ENCODE measurements at places on chromosomes 2 and 18. TPM values are rescaled to one million over a fixed set of nuclear protein-coding genes. Genes with fewer than 3 reads are reported as not detected.
A peak's percentile ranks its signal among the peaks of the same experiment; 100 is the strongest.

LYG2 gene
- polyA plus RNA-seq = not detected

C1QL2 gene
- polyA plus RNA-seq = not detected

GPR75 gene
- 1.6 TPM for polyA plus RNA-seq

LINC00305 gene
- not detected for polyA plus RNA-seq

TXNDC2 gene
- polyA plus RNA-seq = not detected

VWC2L gene
- not detected for polyA plus RNA-seq

LRATD1 gene
- polyA plus RNA-seq = 12.9 TPM

- H3K4me3 ChIP-seq = no peak overlapping the region
- H3K4me1 ChIP-seq = no peaks in the 10 kb centered on the region
- no peaks in the 10 kb centered on the region for H3K27me3 ChIP-seq
Observed at GRCh38 chr2:64929333-64929732, 59.9 kb upstream of the SLC1A4 start.

DNA sequence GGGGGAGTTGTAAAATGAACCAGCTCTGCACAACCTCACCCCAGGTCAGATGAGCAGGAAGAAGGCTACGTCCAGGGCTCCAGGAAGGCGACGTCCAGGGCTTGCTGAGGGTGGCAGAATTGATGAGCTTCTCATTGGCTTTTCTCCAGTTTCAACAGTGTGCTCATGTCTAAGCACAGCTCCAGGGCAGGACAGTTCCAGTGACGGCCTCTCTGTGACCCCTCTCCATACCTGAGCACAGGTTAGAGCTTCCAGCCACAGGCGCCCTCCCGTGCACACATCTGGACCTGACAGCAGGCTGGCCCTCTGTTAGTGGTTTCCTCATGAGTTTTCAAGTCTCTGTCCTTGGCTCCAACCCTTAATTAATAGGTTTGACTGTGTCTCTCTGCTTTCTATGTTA is 327.6 kb downstream of the ZNF516 start:
- no peaks in the 10 kb centered on the region for H3K36me3 ChIP-seq
- peak; percentile 11 for DNase-seq
- no peak overlapping the region for H3K27ac ChIP-seq
- no peak overlapping the region for H3K4me3 ChIP-seq
- H3K27me3 ChIP-seq = no peaks in the 10 kb centered on the region
- H3K4me1 ChIP-seq = peaks cover 4% of the 10 kb centered on the region

- no peak overlapping the region for H3K27ac ChIP-seq
- H3K4me1 ChIP-seq = peaks cover under 1% of the 10 kb centered on the region
- no peaks in the 10 kb centered on the region for H3K36me3 ChIP-seq
Observed at GRCh38 chr2:45669032-45669486, 17.6 kb downstream of the PRKCE start.

DNA sequence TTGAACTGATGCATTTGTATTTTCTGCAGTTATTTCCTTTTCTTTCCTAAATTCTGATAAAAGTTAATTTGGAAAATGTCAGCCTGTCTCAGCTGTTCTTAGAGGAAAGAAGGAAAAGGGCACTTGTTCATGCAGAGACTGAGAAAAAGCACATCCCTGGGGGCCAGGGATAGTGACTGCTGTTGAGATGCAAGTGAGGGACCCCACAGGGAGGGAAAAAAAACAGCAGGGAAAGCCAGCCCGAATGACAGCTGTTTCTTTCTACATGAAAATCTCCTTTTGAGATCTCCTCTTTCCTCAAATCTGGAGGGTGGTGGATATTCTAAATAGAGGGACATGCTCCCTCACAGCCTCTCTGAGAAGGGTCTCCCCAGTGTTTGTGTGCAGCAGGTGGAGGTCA is 14.0 kb upstream of the MTA3 start:
- H3K4me1 ChIP-seq = no peaks in the 10 kb centered on the region
- H3K27ac ChIP-seq = no peak overlapping the region
- no peak for DNase-seq
- no peaks in the 10 kb centered on the region for H3K27me3 ChIP-seq
- H3K36me3 ChIP-seq = no peaks in the 10 kb centered on the region

GRCh38 chr18:58635891-58636290 is 7.0 kb upstream of the ALPK2 start:
- peak; percentile 9 for DNase-seq
- H3K4me3 ChIP-seq = no peak overlapping the region
- no peaks in the 10 kb centered on the region for H3K4me1 ChIP-seq
- H3K27ac ChIP-seq = no peak overlapping the region

GRCh38 chr2:118967124-118967880 is 25.3 kb downstream of the MARCO start:
- H3K4me1 ChIP-seq = peaks cover 11% of the 10 kb centered on the region
- no peak for DNase-seq
- no peak overlapping the region for H3K27ac ChIP-seq

DNA sequence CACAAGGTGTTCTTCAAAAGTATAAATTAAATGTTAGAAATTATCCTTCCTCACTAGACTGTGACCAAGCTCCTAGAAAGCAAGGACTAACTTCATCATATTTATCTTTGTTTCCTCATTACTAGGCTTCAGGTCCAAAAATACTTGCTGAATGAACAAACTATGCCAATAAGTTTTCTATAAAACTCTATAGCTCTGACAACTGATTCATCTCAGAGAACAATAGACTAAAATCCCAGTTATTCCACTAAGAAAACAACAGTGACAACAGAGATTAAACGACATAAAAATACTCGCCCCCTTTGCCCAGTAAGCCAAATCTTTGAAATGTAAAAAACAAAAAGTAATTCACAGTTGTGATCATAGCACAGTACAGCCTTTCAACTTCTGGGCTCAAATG is 13.6 kb downstream of the TLK1 start:
- no peaks in the 10 kb centered on the region for H3K4me1 ChIP-seq
- H3K4me3 ChIP-seq = no peak overlapping the region
- no peaks in the 10 kb centered on the region for H3K27me3 ChIP-seq
- no peak for DNase-seq
- no peak overlapping the region for H3K27ac ChIP-seq

GRCh38 chr2:72126186-72127100 is 21.2 kb downstream of the CYP26B1 start:
- H3K36me3 ChIP-seq = no peaks in the 10 kb centered on the region
- peaks cover 13% of the 10 kb centered on the region for H3K4me1 ChIP-seq
- DNase-seq = no peak
- H3K27ac ChIP-seq = no peak overlapping the region
- no peaks in the 10 kb centered on the region for H3K27me3 ChIP-seq

DNA sequence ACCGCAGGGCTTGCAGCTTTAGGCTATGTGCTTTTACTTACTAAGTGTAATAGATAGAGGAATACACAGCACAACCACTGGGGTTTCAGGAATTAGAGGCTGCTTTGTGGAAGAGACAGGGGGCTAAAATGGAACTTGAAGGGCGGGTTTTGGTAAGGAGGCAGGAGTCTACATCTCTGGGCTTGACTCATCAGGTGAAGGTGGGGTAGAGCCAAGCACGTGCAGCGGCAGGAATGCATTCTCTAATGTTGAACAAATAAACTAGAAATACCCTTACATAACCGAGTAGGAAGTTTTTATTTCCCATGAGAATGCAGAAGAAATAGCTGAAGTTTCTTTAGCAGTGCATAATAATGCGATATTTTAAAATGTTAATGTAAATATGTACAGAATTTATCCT is 673.8 kb upstream of the SALL3 start:
- H3K27me3 ChIP-seq = no peaks in the 10 kb centered on the region
- peaks cover 6% of the 10 kb centered on the region for H3K4me1 ChIP-seq
- no peak overlapping the region for H3K4me3 ChIP-seq
- H3K27ac ChIP-seq = no peak overlapping the region

DNA sequence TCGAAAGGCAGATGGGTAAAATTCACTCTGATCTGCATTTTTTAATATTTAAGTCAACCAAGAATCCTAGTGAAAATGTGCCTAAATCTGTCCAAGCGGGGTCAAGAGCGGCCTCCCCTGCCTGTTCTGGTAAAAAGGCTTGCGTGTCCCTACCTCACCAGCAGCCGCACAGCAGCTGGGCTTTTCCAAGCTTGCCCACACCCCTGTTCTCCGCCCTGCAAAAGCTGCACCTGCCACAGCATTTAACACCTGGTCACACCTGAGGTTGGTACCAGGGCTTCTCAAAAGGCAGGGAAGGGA is 25.8 kb upstream of the TMEM182 start:
- peak; percentile 16 for DNase-seq
- H3K36me3 ChIP-seq = peaks cover 5% of the 10 kb centered on the region
- H3K4me1 ChIP-seq = peaks cover 15% of the 10 kb centered on the region

- H3K4me1 ChIP-seq = no peaks in the 10 kb centered on the region
- H3K27me3 ChIP-seq = no peaks in the 10 kb centered on the region
- H3K4me3 ChIP-seq = no peak overlapping the region
- no peaks in the 10 kb centered on the region for H3K36me3 ChIP-seq
Observed at GRCh38 chr18:30454920-30455319, 587.6 kb downstream of the DSC3 start.

DNA sequence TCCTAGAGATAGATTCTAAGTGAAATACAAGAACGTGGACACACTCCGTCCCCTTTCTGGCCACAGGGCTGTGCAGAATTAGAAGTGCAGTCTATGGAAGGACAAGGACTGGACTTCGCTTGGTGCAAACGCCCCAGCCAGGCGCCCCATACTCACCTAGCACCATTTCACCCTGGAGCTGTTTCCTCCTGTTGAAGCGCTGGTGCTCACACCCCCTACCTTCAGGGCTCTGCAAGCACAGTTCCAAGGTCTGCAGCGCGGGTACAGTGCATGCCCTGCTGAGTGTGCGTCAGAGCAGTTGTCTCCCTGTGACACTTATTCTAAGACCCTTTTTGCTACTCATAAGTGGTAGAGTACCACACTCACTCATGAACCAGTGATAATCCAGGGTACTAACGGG is 3.0 kb downstream of the HPCAL1 start:
- H3K4me1 ChIP-seq = peaks cover 24% of the 10 kb centered on the region
- H3K4me3 ChIP-seq = no peak overlapping the region
- DNase-seq = no peak
- peaks cover 29% of the 10 kb centered on the region for H3K27me3 ChIP-seq
- no peak overlapping the region for H3K27ac ChIP-seq

GRCh38 chr2:96098900-96099590 is 17.3 kb downstream of the ADRA2B start:
- no peaks in the 10 kb centered on the region for H3K36me3 ChIP-seq
- H3K4me1 ChIP-seq = peaks cover 15% of the 10 kb centered on the region
- peaks cover 2% of the 10 kb centered on the region for H3K27me3 ChIP-seq

- H3K36me3 ChIP-seq = no peaks in the 10 kb centered on the region
- H3K27ac ChIP-seq = no peak overlapping the region
- no peak overlapping the region for H3K4me3 ChIP-seq
- H3K4me1 ChIP-seq = peaks cover 3% of the 10 kb centered on the region
Observed at GRCh38 chr18:9860682-9861081, 25.1 kb upstream of the TXNDC2 start.

DNA sequence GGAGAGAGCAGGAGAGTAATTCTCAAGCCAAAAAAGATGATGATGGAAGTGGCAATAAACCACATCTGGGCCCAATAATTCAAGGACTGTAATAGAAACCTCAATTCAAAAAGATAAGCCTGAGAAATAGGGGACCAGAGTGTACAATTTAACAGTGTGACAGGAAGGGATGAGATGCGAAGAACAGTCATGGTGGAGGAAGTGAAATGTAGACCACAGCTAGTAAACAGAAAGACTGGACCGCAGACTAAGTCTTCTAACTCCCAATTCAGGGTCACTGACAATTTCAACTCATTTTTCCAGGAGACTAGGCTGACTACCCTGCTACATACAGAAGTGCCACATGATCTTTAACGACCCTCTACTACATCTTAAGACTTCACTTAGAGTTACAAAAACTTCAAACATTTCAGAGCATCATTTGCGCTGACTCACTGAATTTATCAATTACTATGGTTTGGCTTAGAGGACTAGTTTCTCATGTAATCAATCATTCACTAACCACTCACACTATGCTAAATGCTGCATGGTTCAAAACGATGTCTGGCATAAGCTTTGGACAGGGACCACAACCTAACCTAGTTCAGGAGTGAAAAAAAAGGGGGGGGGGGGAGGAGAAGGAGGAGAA is 9.0 kb downstream of the CUL3 start:
- H3K27ac ChIP-seq = no peak overlapping the region
- no peak for DNase-seq
- H3K4me3 ChIP-seq = no peak overlapping the region
- no peaks in the 10 kb centered on the region for H3K4me1 ChIP-seq
